8988T (cell line): ENCODE measurements at places on chromosomes 5 and 9.

DNA sequence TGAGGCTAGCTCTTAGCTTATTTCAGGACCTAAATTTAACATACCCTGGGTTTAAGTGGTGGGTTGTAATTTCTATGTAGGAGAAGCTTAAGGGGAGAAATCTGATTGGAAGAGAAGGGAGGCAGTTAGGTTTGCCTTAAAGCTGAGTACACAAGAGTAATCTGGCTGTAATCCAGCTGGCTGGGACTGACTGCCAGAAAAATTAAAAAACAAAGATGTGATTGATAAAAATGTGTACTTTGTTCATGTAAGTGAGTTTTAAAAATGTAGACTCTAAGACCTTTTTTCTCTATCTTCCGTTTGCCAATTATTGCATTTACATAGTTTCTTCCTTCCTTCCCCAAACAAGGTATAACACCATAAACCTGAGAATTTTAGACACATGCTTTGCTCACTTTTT, 17.5 kb upstream of the MSMP start:
- no peak for DNase-seq

DNA sequence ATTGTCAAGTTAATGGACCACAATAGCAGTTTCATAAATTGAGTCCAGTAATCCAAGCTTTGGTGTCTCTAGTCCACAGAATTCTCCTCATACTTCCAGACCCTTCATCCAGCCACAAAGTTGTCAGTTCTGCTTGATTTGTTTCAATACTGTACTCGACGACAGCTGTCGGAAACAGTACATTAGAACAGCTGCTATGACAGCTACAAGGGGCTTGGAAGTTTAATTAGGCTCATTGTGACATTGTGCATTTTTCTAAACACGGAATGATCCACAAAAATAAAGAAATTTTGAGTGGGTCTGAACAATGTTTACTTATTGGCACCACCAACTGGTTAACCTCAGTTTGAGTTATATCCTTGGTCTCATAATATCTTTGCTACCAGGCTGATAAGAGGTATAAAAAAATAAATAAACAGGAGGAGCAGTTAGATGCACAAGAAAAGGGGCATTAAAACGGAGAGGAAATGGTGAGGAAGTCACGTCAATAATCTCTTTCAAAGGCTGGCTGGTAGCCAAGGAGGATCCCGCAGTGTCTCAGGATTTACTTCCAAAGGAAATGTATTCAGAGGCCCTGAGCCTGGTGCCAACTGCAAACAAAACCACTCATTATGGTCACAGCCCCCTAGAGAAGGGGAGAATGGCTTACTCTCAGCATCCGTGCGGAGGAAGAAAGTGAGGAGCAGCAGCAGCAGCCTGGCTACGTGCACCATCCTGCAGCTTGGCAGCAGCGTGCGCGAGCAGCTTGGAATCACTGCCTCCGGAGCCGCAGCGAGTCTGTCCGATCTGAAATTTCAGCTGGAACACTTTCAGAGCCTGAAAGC, 933.8 kb upstream of the DMAC1 start:
- DNase-seq = no peak

DNA sequence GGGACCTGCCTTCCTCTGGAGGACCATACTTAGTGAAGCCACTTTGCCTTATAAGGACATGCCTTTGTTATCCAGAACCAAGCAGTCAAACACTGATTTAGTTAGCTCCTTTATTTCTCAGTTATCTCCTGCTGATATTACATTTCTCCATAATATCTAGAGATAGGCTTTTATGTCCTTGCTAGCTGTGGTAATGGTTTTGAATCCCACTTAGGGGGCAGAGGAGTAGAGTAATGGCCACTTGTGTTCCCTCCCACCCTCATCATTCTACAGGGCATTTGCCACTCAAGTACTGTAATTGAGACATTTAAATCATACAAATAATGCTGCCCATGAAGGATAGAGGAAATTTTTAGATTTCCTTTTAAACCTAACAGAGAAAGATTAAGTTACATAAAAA, 80.9 kb downstream of the DOCK8 start:
- DNase-seq = no peak

- DNase-seq = no peak
These were observed 81.8 kb upstream of the ELL2 start for GRCh38 chr5:96043446-96043845.

DNA sequence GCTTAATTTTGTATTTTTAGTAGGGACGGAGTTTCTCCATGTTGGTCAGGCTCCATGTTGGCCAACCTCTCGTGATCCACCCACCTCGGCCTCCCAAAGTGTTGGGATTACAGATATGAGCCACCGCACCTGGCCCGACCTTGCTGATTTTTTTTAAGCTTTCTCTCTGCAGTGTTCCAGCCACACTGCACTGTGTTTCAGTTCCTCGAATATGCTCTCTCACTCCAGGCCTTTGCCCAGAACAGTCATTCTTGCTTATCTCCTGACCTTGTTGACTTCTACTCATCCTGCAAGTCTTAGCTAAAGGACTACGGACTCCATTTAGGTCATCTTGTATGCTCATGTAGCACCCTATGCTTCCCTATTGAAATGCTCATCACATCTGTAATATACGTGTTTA, 3.3 kb downstream of the SNAPC3 start:
- no peak for DNase-seq

DNA sequence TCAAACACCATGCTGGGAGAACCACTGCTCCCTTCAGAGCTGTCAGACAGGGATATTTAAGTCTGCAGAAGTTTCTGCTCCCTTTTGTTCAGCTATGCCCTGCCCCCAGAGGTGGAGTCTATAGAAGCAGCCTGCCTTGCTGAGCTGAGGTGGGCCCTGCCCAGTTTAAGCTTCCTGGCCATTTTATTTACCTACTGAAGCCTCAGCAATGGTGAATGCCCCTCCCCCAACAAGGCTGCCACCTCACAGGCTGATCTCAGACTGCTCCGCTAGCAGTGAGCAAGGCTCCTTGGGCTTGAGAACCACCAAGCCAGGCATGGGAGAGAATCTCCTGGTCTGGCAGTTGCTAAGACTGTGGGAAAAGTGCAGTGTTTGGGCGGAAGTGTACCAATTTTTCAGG, 205.5 kb upstream of the PTGER4 start:
- no peak for DNase-seq

DNA sequence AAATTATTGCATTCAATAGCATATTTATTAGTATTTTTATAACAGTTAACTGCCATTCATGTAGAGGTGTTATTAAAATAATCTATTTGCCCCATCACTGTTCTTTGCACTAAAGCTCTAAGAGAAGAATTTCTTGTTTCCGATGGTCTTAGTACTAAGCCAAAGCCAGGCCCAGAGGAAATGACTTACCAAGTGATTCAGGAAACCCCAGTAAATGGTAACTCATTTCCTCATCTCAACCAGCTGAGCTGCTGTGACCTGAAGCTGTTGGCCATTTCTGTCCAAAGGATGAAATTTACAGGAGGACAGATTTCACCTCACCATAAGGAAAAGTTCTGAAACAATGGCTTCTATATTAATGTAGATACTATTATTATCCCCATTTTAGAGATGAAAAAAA, 117.0 kb downstream of the PIK3R1 start:
- no peak for DNase-seq
